ENCODE measurements at places on chromosomes 4 and X.
A peak's percentile ranks its signal among the peaks of the same experiment; 100 is the strongest.

DNA sequence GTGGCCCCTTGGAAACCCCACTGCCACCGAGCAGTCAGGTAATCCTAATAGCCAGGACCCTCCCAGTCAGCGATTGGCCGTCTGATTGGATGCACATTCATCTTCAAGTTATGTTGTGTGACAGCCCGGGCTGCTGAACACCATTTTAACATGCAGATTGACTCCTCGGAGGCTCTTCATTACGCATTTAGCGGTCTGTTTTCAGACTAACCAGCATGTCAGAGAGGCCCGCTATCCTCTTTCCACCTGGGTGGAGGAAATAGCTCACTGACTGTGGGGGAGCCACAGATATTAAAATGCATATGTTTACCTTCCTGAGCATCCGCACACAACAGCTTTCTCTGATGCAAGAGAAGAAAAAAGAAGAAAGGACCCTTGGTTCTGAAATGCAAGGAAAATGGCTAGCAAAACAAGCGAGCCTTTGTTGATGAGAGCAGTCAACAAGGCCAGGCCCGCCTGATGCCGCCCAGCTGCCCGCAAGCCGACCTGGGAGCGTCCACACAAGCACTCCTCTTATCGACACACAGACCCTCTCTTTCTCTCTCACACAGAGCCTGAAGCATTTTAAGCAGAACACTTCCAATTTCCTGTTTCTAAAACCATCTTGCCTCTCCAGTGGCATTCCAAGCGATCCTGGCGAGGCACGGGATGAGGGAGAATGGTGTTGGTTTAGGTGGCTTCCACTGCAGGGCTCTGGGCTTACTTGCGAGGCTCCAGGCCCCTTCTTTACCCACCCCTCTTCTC, 118.3 kb downstream of the MGST2 start:
- DNase-seq = no peak

DNA sequence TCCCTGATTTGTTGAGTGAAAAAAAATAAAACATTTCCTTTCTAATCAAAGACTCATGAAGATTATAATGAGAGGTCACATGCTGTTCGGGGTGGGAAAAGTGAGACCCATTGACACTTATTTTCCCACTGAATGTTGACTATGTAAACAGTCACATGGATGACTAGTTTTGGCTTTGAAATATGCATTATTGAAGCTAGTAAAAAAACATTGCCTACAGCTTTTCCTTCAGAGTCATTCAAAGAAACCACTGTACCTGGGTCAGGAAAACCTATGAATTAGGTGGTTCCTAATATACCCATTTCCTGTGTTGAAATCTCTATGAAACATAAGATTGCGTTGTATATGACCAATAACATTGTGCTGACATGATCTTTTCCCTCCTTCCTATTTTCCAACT, 251.2 kb downstream of the CFAP299 start:
- no peak for DNase-seq

GRCh38 chrX:76029385-76029784, 143.5 kb upstream of the PBDC1 start:
- peak; percentile 8 for DNase-seq

GRCh38 chr4:72243641-72244040, 211.8 kb downstream of the NPFFR2 start:
- DNase-seq = no peak

- DNase-seq = no peak
Measured at GRCh38 chr4:21744046-21744445, 204.5 kb downstream of the KCNIP4 start.

GRCh38 chrX:41734530-41734929, 10.5 kb downstream of the GPR82 start:
- DNase-seq = peak; percentile 20

DNA sequence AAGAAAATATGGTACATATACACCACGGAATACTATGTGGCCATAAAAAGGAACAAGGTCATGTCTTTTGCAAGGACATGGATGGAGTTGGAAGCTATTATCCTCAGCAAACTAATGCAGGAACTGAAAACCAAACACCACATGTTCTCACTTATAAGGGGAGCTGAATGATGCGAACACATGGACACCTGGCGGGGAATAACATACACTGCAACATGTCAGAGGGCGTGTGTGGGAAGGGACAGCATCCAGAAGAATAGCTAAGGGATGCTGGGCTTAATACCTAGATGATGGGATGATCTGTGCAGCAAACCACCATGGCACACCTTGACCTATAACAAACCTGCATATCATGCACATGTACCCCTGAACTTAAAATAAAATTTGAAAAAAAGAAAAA, 19.5 kb upstream of the CNKSR2 start:
- no peak for DNase-seq

DNA sequence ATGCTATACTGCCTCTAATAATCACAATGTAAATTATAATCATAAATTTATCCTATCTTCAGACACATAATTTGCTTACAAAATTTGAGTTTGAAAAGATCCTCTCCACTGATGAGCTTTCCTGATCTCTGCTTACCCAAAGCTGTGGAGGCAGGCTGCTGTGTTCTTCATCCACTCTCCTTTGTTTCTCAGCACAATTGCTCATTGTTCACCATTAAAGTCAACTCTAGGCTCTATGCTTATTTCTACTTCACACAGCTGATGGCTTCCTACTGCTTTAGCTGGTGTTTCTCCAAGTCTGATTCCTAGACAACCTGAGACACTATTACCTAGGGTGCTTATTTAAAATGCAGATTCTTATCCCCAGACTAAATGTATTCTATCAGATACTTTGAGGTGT, 319.7 kb downstream of the PCDH18 start:
- no peak for DNase-seq

- DNase-seq = no peak
Measured at GRCh38 chr4:84378356-84378755, 120.7 kb downstream of the NKX6-1 start.

GRCh38 chr4:93791570-93792195, 36.9 kb upstream of the ATOH1 start:
- DNase-seq = peak; percentile 51

GRCh38 chrX:74187211-74187610, 116.8 kb upstream of the ZCCHC13 start:
- DNase-seq = no peak
